H1 (cell line): ENCODE measurements at places on chromosomes 4 and X.

GRCh38 chr4:88900432-88900831 lies 156.6 kb downstream of the FAM13A start:
- DNase-seq: no peak

DNA sequence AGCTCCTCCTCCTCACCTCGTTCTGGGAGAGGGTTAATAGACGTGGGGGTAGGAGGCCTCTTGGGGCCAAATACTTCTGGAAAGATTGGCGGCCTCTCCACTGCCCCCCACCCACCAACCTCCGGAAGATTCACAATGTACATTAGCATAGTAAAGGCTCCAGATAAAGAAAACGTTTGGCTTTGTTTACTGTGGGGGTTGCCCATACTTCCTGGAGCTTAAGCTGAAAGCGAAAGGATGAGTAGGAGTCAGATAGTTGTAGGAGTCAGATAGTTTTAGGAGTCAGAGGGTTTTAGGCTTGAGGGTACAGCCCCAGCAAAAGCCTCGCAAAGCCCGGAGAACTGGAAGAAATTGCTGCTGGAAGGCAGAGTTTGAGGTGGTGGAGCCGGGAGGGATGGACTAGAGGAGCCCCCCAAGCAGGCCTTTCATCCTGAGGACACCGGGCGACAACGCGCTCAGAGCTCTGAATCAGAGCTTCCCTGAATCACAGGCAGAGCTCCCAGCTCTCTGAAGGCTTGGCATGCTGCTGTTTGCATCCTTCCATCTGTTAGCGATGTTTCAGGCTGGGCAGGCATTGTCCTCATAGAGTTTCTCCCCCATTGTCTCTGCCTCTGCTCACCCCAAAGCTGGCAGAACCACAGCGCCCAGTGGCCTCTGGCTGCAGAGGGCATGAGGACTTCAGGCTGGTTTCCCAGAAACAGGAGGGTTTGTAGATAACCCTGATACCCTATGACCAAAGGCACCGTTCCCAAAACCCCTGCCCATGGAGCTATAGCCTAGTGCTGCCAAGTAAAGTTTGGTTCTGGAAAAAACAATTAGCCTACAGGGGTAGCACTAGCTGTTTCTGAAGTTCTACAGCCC lies 280.7 kb downstream of the BCOR start:
- DNase-seq: peak; percentile 74

- no peak for DNase-seq
These were observed 14.3 kb downstream of the ANTXR2 start for GRCh38 chr4:80058740-80059139.

- DNase-seq: no peak
These were observed 51.3 kb upstream of the TMPRSS11F start for GRCh38 chr4:68180849-68181526.

- no peak for DNase-seq
These were observed 106.8 kb downstream of the CLNK start for GRCh38 chr4:10577508-10578426.

DNA sequence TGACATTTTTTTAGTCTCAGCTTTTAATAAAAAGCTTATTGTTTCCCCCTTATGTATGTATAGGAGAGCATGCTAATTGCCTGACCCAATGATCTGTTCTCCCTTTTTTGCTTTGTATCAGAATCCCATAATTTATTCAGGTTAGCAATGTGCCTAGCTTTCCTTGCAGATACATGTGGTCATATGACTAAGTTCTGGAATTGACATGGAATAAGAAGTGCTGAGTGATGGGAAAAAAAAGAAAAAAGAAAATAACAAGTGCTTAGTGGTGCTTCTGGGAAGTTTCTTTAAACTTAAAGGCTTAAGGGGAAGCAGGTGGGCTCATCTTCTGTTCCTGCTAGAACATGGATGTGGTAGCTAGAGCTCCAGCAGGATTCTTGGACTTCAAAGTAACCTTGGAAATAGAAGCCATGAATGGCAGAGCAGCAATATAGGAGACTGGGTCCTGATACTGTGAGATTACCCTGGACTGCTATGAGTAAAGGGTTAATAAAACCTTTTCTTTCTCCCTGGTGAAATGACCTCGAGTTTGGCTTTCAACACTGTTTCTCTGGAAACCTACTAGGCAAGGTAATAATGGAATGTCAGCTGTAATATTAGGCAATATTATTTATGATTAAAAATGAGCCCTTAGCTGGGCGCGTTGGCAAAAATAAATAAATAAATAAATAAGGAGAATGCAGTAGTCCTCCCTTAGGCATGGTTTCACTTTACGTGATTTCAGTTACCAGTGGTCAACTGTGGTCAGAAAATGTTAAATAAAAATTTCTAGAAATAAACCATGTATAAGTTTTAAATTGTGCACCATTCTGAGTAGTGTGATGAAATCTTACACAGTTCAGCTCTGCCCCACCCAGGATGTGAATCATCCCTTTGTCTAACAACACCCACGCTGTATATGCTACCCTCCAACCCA lies 16.7 kb upstream of the RBM41 start:
- no peak for DNase-seq

DNA sequence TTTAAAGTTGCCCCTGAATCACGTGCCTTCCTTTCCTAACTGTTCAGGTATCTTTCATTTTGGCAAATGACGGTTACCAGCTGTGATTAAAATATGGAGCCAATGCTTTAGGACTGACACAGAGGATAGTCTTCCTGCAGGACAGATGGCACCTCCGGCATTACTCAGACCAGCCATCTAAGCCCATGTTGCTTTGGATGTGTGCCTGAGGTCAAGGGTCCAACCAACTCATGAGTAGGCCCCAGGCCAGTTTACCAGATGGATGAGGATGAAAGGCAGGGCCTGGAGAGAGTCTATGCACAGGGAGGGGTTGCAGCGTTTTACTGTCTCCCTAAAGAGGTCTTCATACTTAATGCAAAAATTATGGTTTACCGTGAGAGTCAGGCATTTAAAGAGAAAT lies 174.0 kb upstream of the GATB start:
- no peak for DNase-seq

- no peak for DNase-seq
These were observed 11.9 kb downstream of the PSAPL1 start for GRCh38 chr4:7422898-7423180.

- no peak for DNase-seq
These were observed 70.1 kb downstream of the IL15 start for GRCh38 chr4:141706445-141706844.

GRCh38 chr4:156638334-156638733 lies 333.3 kb downstream of the PDGFC start:
- no peak for DNase-seq

- no peak for DNase-seq
These were observed 13.8 kb downstream of the FRYL start for GRCh38 chr4:48766131-48766792.

GRCh38 chr4:181711387-181711786 lies 531.8 kb upstream of the TENM3 start:
- no peak for DNase-seq

DNA sequence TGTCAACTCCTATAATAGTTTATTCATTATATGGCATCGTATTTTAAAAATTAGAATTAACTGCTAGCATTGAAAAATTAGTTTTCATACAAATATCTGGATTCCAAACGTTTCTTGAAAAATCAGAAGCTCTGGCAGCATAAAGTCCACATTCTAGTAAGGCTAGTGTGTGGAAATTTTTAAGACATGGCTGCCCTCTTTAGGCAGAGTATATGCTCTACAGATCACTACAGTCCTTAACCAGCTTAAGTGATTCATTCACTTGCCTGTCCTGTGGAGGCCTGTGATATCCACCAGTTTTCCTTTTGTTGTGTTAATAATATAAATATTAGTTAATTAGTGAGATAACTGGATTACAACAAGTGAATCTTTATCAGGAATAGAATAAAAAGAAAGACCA lies 287.2 kb downstream of the OPHN1 start:
- DNase-seq: no peak

GRCh38 chr4:175530655-175531054 lies 281.4 kb downstream of the GPM6A start:
- DNase-seq: no peak

DNA sequence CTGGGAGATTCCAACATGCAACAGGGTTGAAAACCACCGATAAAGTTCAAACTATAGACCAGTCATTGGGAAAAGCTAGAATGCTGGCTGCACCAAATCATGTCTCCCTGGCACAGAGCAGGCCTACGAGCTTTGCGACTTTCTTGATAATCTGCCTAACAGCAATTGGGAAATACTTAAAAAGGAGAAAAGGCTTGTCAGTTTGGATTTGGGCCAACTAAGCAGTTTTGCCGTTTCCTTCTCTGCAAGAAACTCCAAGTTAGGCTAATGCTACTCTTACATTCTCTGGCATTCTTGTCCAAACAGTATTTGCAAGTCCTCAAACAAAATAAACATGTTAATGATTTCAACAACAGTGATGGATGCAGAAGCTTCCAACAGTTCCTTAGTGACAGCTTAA lies 87.9 kb downstream of the PDK3 start:
- DNase-seq: no peak

DNA sequence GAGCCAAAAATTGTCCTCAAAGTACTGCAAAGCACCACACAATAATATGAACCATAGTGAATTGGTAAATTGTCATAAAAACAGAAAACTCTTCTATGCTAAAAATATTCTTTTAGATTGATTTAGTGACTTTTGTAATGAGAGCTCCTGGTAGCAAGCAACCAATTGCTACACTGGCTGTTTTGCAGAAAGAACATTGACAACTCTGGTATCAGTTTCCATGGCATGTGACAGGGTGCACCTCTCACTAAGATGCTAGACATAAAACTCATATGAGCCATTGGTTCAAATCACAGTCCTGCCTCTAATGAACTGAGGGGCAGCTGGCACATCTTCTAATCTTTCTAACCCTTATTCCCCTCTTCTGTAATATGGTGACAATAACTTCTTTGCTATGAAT lies 212.2 kb downstream of the HS3ST1 start:
- no peak for DNase-seq

GRCh38 chrX:23720117-23720677 lies 22.9 kb downstream of the ACOT9 start:
- no peak for DNase-seq

- no peak for DNase-seq
These were observed 9.9 kb downstream of the MED12 start for GRCh38 chrX:71128166-71128833.

DNA sequence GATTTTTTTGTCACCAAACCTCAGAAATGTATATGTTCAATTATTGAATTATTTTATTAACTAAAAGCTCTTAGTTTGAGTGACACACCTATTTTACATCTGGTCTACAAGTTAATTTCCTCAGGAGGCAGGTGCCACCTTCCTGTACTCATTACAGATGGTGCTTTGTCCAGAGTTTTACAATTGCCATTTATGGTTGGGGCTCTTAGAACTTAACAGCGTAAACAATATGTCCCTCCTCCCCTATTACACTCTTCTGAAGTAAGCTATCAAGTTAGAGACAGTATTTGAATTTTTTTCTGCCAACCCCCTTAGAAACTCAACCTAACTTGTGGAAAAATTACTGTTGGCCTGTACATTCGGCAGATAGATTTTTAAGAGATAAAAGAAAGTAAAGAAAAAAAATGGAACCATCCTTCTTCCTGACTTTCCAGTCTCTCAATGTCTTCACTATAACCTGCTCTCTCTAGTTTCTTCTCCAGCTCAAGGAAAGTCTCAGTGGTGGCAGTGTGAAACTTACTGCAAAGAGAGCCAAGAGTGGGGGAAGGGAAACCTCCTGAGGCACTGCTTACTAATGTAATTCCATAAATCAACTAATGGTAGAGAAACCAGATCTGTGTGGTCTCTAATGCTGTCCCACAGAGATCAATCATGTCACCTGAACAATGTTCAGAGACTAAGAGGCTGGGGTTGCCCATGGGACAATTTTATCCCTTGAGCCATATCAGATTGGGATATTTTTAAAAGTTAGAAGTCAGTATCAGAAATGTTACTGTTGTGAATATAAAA lies 7.8 kb downstream of the CXXC4 start:
- DNase-seq: no peak

- DNase-seq: no peak
These were observed 30.7 kb upstream of the KIAA0232 start for GRCh38 chr4:6751611-6752485.

GRCh38 chr4:150164956-150165629 lies 86.8 kb downstream of the DCLK2 start:
- DNase-seq: no peak

DNA sequence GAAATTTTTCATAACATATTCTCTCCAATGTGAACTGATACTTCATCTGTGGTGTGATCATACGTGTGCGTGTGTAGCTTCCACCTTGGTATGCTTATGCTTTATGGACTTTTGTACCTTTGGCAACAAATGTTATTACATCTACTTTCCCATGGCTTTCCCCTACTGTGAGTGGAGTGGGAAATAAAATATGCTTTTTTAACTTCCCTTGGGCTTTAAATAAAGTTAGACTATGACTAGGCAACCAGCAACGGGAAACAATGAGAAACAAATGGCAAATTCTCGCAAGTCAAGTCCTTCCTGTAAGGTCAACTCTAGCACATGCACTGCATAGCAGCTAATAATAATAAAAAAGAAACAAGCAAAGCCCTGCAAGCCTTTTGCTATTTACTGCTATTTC lies 205.0 kb upstream of the PDE5A start:
- DNase-seq: no peak

DNA sequence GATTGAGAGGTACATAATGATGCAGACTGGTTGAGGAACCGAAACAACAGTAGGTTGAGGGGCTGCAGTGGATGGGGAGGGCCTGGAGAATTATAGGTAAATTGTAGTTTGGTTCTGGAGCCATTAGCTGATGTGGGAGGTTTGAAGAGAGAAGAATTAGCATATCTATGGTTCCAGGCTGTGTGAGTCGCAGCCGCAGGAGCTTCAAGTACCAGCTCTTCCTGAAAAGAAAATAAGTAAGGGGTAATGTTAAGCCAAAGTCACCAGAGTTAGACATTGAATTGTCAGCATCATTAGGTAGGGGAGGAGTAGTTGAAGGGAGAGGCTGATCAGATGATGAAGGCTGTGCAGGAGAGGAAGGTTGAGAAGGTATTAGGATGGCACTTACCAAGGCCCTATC lies 29.5 kb downstream of the PF4 start:
- no peak for DNase-seq

DNA sequence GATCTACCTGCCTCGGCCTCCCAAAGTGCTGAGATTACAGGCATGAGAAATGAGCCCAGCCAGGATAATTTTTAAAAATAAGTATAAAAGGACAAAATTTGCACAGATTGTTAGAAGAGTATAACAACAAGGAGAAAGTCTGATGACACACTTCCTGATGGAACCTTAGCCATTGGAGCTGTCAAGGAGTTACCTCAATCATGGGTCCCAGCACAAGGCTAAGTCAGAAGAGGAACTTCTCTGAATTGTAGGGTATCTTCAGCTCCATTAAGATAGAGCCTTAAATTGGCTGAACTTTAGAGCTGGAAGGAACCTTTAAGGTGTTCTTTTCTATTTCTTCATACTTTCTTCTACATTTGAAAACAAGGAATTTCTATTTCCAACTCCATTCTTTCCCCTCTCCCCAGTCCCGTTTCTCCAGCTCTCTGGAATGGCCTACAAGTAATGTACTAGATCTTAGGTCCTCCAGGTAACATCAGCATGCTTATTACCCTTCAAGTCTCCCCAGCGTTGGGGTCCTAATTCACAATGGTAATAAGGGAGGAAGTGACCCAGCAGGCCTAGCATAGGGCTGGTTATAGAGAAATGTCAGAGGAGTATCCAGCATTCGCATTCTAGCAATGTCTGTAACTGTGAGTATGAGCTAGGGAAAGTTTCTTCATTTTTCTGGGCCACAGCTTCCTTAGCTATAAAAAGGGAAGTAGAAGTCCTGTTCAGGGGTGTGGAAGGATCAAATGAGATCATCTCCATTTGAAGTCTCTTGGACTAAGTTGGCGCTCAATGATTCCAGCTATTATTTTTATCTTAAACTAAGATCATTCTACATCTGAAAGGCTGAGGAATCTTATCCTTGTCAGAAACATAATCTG lies 18.5 kb upstream of the RBPJ start:
- no peak for DNase-seq
